Naive thymus-derived CD4-positive, alpha-beta T cell (primary cell): ENCODE measurements at places on chromosomes 13 and 19. TPM values are rescaled to one million over a fixed set of nuclear protein-coding genes. Genes with fewer than 3 reads are reported as not detected.

DNA sequence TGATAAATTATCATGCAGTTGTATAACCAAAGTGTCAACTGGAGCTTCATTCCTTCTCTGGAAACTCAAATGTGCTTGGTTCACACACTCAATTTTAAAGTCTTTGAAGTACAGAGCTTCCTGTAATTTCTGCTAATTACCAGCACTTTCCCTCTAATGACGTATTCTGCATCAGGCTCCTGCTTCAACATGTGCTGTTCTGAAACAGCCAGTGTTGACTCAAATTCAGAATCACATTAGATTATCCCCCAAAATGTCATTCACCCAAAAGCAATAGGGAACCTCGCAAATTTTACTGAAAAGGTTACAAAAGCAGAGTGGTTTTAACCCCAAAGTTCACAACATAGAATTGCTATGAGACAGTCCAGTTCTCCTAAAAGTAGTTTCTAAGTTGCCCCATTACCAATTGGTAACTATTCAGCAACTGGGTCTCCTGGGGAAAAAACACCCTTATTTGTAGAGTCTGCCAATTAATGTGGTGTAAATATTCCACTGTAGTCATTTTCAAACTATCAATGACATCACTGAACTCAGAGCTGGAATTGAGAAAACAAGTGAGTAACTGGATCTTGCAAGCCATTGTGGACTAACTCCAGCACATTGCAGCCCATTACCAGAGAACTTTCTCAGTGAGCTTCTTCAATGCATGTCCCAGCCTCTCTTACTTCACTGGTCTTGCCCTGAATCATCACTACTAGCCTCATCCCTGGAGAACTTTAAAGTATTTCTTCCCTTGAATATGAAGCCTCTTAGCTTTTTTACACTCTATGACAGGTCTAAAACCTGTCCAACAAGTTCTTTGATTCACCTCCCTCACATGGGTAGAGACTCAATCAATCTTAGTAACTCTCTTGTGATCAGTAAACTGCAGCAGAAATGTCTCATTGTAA, 955.4 kb downstream of the EFNB2 start:
- no peak for DNase-seq

Gene ENOX1
- total RNA-seq = not detected

DNA sequence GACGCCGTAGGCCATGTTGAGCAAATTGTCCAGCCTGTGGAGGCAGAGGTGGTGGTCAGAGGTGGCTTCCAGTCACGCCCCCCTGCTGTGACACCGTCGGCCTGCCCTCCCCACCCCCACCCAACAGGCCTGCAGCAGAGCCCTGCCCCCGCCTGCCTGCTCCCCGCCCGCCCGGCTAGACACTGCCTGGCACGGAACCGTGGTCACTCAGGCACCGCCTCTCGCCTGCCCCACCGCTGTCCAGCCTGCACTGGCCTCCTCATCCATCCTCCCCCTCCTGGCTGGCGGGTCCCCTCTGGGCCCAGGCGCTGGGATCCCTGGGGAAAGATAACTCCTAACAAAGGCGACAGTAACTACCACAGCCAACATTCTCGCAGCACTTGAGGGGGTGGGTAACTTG, 21.7 kb downstream of the PRKCSH start:
- DNase-seq = no peak

GRCh38 chr19:46366620-46367292, 19.9 kb downstream of the PPP5C start:
- no peak for DNase-seq

- DNase-seq = no peak
These were observed 5.3 kb upstream of the FBXW9 start for GRCh38 chr19:12701596-12702282.

- DNase-seq = no peak
These were observed 135.0 kb upstream of the KL start for GRCh38 chr13:32881074-32881776.

Gene CRYL1
- total RNA-seq = 21.2 TPM

GRCh38 chr19:17687141-17687856, 855 bp downstream of the UNC13A start:
- DNase-seq = no peak

Gene MBD3L3
- total RNA-seq = not detected

Gene OR7A5
- total RNA-seq = not detected

Gene FXYD7
- 3.5 and 4.5 TPM in 2 replicates for total RNA-seq

DNA sequence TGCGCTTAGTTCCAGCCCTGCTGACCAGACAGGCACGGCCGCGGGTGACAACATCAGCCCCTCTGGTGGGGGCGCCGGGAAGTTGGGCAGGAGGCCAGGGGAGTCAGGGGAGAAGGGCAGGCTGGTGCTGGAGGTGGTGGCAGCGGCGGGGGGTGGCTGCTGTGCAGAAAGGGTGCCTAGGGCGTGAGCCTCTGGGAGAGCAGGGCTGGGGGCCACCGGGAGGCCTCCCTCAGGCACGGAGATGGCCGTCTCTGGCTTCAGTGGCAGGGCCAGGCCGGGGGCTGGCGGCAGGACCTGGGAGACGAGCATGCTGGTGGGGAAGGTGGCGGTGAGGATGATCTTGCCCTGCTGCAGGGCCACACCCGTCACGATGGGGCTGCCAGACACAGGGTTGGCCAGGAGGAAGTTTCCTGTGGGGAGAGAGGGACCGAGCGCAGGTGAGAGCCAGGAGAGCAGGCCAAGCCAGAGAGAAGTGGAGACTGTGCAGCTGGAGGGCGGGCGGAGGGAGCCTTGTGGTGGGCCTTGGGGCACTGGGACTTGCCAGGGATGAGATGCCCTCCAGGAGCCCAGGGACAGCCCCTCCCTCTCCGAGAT, 3.3 kb downstream of the SIX5 start:
- DNase-seq = no peak

- no peak for DNase-seq
These were observed 2.8 kb upstream of the USF2 start for GRCh38 chr19:35265900-35266519.

GRCh38 chr19:1000095-1000494, at the start of gene GRIN3B:
Gene GRIN3B (plus strand): TSS chr19:1000419. CDS start chr19:1000438, 19 bp downstream.
- DNase-seq = peak; percentile 69

- no peak for DNase-seq
These were observed 194.6 kb downstream of the POSTN start for GRCh38 chr13:37403776-37404527.

Gene AZU1
- total RNA-seq = not detected in 2 replicates

- no peak for DNase-seq
These were observed 16.8 kb upstream of the PDCD2L start for GRCh38 chr19:34387446-34387810.

DNA sequence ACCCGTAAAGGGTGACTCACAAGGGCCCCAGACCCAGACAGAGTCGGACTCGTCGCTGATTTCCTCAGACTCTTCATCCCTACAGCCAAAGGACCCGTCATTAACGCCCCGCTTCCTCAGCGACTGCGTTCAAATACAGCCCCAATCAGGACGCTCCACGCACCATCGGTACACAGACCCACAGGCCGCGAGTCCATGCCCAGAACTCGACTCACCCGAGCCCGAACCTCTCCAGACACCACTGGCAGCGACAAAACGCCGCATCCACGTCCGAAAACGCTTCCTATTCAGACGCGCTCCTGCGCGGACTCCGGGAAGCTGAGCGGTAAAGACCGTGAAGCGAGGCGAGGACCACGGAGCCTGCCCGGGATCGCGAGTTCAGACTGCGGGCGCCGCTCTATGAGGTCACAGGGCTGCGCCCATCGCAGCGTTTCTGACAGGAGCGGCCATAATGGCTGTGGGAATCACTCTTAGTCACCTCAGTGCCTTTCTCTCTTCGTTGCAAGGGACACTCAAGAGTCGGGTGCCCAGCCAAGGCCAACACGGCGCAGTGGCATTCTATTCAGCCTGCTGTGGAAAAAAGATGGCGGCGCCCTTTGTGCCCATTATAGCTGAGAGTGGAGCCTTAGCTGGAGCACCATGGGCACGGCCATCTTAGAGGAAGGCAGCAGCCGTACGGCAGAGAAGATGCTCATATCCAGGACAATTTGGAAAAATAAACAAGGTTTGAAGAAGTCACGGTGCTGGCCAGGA, at the start of gene ZNF614:
TSS of gene ZNF614 (minus strand) at position 353 of the 753 bp plus-strand sequence. CDS start 2,634 bp downstream, outside the sequence.
- peak; percentile 89 for DNase-seq

Gene SIGLEC12
- total RNA-seq = 0.21 TPM

Gene GFY
- not detected for total RNA-seq

DNA sequence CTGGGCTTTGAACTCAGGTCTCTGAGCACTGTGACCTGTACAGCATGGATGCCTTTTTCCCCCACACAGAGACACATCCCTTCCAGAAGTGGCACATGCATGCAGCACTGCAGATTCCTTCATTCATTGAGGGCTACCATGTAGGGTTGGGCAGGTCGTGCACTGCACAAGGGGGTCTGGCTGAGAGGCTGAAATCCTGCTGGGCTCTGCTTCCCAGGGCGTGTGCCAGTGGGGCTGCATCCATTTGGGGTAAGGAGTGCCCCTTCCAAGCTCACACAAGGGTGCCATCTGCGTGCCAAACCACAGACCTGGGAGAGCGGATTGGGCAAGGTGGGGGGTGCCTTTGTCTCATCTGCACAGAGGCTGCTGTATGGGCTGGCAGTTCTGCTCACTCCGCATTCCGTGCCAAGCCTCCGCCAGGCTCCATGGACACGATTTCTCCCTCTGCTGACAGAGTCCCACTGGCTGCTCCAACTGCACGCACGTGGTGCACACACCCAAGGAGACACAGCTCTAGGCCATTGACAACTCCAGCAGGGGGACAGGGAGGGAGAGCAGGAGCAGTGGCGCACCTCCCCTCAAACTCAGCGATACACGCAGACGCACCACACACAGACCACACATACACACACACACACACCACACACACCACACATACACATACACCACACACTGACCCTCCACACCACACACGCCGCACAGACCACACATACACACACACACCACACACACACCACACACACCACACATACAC, 4.5 kb upstream of the SHISA7 start:
- DNase-seq = no peak

GRCh38 chr13:111280681-111281585, 39.5 kb upstream of the TEX29 start:
- no peak for DNase-seq

Gene KLK3
- total RNA-seq = not detected

- DNase-seq = no peak
These were observed 1348.6 kb upstream of the SLC10A2 start for GRCh38 chr13:104414771-104415170.

DNA sequence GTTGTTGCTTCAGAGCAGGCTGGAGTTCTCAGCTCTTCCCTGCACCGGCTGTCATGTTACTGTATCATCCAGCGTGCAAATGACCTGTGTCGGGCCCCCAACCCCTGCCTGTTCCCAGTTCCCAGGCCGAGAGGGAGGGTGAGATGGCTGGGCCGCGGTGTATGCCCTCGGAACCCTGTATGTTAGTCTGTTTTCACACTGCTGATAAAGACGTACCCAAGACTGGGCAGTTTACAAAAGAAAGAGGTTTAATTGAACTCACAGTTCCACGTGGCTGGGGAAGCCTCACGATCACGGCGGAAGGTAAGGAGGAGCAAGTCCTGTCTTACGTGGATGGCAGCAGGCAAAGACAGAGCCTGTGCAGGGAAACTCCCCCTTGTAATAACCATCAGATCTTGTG, 10.9 kb downstream of the TMEM255B start:
- DNase-seq = no peak

DNA sequence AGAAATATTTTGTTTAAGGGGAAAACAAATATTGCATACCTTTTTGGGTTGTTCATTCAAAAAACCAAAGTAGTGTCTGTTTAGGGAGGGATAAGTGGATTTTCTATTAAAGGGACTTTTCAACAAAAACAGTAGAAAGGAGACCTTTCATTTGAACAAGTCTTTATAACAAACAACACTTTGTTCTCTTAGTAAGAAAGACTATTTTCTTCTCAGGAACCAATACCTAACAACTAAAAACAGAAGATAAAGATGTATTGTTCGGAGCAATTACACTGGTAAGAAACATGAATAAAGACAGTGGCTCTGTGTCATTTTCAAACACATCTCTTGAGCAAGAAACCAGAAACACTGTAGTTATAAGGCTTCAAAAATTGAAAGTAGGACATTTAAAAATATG, 1610.1 kb upstream of the PCDH20 start:
- no peak for DNase-seq

DNA sequence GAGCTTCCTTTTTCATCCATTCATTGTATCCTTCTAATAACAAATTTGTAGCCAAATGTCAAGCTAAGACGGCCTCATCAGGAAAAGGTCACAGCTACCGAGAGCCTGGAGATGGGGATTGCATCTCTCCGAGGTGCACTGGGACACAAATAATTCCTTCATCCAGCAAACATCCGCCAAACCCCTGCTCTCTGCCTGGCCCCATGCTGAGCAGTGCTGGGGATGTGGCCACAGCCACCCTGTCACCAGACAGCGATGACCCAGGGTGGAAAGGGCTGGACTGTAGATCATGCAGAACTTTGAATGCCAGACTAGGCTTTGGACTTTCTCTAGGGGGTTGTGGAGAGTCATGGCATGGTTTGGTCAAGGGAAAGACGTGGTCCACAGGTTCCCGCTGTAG, 1.9 kb downstream of the TOMM40 start:
- DNase-seq = no peak

Gene ASF1B
- total RNA-seq = 2.1 TPM

Gene C13orf42
- total RNA-seq = not detected

DNA sequence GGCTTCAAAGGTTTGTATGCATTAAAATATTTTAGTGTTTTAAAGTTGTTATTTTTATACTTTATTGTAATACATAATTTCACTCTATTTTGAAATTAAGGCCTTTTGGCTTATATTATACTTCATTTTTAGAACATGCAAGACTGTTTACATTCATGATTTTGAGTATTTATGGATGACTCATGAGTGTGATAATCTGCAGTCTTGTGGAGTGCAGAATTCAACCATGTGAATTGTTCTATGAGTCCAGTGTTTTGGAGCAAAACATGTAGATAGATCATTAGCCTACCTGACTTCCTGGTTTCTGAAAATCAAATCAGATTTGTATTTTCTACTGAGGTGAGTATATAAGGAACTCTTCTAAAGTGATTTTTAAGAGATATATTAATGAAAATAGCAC, 241.8 kb downstream of the PCCA start:
- DNase-seq = no peak

GRCh38 chr19:5037936-5038335, 69.0 kb downstream of the KDM4B start:
- no peak for DNase-seq

GRCh38 chr13:34165158-34165557, 347.2 kb downstream of the RFC3 start:
- no peak for DNase-seq

DNA sequence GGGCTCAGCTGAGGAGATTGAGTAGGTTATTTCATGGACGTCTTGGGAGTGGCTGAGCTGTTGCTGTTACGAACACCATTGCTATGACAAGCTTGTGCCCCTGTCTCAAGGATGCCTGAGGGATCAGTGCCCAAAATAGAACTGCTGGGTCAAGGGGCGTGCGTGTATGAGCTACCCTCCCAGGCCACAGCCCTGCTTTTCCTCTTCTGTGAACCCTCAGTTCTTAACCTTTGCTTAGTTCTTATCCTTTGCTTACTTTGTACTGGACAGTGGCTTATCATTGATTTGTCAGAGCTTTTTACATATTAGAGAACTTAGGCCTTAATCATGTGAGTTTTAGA, 9.0 kb downstream of the ARHGAP45 start:
- no peak for DNase-seq

- no peak for DNase-seq
These were observed 27.4 kb upstream of the SACS start for GRCh38 chr13:23460921-23461320.

- no peak for DNase-seq
These were observed 2.7 kb downstream of the LILRA4 start for GRCh38 chr19:54335979-54336892.

GRCh38 chr13:110705356-110705825, 525 bp downstream of the CARS2 start:
- DNase-seq = no peak

- DNase-seq = no peak
These were observed 5.1 kb upstream of the KLF2 start for GRCh38 chr19:16319481-16319880.

- DNase-seq = no peak
These were observed 13.9 kb upstream of the DNAJC15 start for GRCh38 chr13:43009506-43009905.

Gene POMP
- total RNA-seq = 25.2 TPM
